ENCODE measurements at places on chromosomes 7 and 10.

DNA sequence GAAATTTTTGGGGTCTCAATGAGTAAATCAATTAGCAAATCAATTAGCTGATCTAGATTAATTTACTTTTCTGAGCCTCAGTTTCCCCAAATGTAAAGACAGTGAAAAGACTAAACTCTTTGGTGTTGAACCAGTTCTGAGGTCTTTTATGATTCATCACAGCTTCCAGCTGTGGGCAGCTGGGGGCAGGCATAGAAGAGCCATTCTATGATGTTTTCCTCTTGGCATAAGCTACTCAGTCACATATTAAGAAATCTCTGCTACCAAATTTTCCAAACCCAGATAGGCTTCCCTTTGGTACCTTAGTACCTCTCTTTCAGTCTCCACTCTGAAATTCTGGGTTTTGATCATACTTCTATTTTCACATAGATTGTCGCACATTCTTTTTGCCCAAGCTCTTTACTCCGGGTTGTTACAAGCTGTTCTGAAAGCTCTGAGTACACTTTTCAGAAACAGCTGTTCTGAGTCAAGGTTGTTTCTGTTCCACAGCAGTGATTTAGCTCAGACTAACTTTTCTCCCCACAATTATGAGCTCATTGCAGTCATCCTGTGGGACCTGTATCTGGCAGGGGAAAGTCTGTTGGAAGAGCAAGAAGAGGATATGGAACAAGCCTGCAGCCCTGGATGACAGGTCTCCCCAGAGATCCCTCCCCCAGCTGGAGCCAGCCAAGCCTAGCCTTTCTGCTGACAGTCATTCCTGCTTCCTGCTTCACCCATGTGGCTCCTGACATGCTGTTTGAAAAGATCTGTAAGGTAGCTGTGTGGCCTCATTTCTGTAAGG lies 599.6 kb upstream of the GHITM start:
- no peak for DNase-seq

DNA sequence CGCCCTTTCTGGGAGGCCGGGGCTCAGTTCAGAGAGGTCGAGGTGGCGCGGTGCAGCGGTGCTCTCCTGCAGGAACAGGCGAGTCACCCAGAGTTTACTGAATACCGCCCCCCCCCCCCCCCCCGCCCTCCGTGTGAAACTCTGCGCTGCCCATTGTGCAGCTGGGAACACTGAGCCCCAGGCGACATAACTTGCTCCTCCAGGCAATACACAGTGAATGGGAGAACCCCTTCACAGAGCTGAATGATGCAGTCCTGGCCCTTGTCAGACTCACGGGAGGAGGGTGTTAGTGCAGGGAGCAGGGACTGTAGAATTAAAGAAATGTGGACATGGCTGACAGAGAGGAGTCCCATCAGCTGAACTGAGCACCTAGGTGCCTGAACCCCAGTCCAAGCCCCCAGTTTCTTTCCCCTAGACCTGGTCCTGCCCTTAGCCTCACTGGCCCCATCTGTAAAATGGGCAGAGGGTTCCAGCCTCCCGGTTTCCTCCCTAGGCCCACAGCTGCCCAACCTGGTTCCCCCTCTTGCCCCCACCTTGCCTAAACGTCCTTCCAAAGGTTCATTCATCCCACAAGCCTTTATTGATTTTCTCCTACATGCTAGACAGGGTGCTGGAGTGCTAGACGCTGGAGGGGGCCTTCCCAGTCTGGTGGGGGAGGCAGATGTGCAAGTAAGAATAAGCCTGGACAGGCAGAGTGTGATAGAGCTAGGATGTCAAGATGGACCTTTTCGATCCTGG lies 869 bp upstream of the LOXL4 start:
- DNase-seq, result no peak

GRCh38 chr7:92973293-92973731 lies 136.9 kb upstream of the CDK6 start:
- DNase-seq, result no peak

GRCh38 chr10:24118246-24118645 lies 90.7 kb upstream of the KIAA1217 start:
- no peak for DNase-seq

GRCh38 chr7:39894904-39895303 lies 55.2 kb upstream of the CDK13 start:
- DNase-seq, result no peak

DNA sequence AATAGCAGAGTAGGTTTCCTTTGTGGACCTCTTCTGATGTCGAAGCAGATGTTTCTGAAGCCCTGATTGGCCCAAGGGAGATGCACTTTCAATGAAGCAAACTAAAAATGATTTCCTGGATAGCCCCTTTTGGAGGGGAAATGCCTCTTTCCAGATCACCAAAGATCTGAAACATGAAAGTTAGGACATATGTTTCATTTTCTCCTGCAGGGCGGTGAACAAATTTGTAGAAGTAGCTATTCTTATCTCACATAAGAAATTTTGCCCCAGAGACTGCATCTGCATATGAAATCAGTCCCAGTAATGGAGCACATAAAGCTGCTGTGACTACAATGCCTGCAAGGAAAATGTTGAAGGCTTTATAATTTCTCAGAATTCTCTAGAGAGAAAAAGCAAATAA lies 56.0 kb downstream of the THSD7A start:
- DNase-seq, result no peak

DNA sequence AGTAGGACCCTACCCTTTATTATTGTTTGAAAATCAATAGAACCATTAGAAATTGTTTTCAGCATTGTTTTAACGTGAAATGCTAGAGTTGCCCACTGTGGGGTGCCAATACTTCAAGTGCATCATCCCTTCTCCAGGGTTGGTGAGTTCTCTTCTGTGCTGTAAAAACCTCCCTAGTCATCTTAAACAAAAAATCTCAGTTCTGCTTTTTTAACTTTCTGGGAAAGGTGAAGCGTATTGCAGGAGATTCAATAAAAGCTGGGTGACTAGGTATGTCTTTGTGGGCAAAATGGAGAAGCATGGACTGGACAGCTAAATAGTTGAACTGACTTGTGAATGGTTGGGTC lies 699.1 kb downstream of the SUGCT start:
- no peak for DNase-seq

- DNase-seq, result no peak
These were observed 108.6 kb downstream of the ARHGAP22 start for GRCh38 chr10:48496105-48496830.

DNA sequence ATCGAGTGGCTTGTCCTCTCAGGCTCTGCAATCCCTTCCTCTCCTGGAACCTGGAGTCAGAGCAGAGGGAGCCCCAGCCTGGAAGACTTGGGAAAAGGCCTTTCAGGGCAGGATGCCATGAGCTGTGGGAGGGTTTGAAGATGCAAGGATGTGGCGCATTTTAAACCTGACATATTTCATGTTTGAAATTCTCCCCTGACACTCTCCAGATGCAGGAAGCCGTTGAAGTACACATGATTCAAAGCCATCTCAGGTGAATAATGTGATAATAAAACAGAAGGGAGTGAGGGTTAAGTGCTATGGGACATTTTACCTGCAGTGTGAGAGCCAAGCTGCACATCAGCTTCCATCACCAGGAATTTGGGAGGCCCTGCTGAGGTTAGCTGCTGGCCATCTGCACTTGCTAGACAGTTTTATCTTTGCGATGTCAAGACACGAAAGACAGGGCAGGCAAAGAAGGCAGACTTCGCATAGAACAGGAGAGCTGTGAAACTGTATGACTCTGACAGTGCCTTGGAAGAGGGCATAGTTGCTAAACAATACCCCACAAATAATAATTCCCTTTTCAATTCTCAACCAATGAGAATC lies 159.1 kb upstream of the GDF10 start:
- DNase-seq, result no peak

DNA sequence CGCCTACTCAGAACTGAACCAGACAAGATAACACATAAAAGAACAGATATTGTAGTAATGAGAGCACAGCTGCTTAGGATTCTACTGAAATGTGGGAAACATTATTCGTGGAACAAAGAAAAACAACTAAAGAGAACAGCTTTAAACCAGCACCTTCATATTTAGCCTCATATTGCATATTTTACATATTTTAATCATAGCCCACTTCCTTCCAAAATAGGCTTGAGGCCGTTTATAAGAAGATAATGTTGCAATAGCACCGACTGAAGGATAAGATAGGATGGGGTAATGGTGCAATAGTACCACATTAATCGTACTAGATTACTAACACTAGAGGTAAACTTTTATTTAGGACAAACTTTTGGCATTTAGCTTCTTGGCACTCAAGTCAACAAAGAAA lies 71.3 kb downstream of the KCND2 start:
- DNase-seq, result no peak

- no peak for DNase-seq
These were observed 1235.3 kb upstream of the AUTS2 start for GRCh38 chr7:68362745-68363518.

DNA sequence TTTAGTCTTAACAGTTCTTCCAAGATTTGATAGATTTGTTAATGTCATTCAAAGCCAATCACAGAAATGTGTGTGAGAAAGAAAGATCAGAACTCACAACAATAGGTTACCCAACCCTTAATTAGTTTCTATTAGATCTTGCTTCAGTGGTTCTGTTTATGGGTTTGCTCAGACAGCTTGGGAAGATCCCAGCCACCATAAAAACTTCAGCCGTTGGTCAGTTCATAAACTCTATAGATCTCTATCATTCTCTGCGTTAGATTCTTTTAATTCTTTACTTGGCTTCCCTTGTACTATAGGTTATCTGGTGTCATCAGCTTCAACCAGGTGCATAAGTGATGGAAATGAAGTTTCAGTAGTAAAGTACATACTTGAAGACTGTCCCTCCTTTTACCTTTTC lies 54.4 kb downstream of the ZNF277 start:
- no peak for DNase-seq

DNA sequence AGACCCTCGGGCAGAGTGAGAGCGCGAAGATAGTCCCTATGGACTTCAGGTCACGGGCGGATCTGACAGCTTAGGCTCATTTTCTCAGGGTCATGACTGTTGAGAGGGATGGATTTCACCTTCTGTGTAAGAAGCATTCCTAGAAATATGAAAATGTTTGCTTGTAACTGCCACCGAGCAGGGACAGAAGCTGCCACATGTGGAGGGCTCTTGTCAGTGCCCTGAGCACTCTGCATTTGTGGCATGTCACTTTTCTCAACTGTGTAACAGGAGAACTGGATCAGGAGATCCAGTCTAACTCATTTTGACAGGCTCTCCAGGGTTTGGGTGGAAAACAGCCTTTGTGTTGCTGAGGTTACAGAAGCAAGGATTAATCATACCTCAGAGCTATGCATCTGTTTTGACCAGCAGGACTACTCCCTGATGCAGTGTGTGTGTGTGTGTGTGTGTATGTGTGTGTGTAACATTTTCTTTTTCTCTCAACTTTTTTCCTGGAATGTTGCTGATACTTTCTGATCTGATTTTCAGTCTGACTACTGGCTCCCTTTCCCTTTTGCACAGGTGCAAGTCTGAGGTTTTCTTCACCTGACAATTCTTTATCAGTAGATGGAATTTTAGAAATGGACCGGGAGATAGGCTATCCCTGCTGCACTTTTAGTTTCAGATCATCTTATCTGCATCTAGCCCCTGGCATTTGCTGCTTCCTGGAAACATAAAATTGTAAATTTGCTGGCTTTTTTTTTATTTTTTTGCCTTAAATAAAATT lies 183.3 kb downstream of the STK31 start:
- DNase-seq, result no peak

GRCh38 chr7:149559711-149560110 lies 62.1 kb upstream of the ZNF746 start:
- DNase-seq, result no peak

DNA sequence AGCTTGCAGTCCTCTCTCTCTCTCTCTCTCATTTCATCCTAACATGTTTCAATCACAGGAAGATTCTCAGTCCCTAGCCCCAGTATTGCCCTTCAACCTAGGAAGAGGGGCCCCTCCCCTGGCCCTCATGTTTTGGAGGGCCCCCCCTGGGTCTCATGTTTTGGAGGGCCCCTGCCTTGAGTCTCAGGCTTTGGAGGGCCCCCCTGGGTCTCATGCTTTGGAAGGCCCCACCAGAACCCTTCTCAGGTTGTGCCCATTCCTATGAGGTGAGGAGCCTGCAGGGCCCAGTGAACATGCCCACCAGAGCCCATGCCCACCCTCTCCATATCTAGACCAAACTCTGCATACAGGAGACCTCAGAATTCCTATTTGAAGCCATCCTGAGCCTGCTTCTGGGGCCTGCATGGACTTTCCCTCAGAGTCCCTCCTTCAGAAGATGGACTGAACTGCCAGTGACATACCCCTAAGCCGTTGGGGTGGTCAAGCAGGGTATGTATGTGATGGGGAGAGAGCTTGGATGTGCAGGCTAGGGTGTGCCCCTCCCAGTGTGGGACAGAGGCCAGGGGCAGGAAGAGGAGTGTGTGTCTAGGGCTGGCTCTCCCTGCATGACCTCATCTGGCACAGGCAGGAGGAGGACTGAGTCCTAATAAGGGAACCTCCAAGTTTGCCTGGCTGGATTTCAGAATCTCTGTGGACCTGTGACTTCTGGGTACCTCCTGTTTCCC lies 8.1 kb upstream of the VDAC2 start:
- no peak for DNase-seq

GRCh38 chr7:113918946-113919345 lies at the start of gene PPP1R3A:
TSS of gene PPP1R3A (minus strand) at chr7:113919009. CDS start at chr7:113918996, 13 bp downstream.
- no peak for DNase-seq

DNA sequence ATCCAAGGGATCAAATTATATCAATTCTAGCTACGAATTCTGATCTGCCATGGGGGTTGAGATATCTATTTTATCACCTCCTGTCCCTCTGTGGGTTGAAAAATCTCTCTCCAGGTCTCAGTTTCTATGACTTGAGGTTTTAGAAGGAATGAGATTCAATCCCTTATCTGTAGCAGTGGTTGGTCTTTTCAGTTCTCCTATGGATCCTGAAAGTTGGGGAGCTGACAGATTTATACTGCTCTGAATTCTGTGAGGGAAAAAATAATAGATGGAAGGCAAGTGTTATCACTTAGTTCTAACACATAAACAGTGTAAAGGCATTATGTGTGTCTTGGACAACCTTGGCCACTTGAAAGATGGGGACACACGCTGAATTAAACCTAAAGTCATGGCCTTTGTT lies 15.8 kb upstream of the FBXW4 start:
- no peak for DNase-seq

- DNase-seq, result no peak
These were observed 595.5 kb downstream of the INHBA start for GRCh38 chr7:41107330-41107937.

GRCh38 chr10:1643161-1643907 lies 94.0 kb downstream of the ADARB2 start:
- no peak for DNase-seq

Data from stimulated activated CD4-positive, alpha-beta T cell treated with anti-CD3 and anti-CD28 coated beads, Interleukin-15, amount 100 ng/mL, for 1 hour (primary cell).